ENCODE measurements at places on chromosomes 16 and 17. TPM values are rescaled to one million over a fixed set of nuclear protein-coding genes. Genes with fewer than 3 reads are reported as not detected.

Gene MT1F
- total RNA-seq, result 6.8 TPM

Gene SPATA22
- not detected for total RNA-seq

Gene TEKT5
- 0.31 TPM for total RNA-seq

Gene CFAP97D1
- not detected for total RNA-seq

Gene CCL7
- total RNA-seq, result not detected

Gene MYOCD
- 12.7 TPM for total RNA-seq

DNA sequence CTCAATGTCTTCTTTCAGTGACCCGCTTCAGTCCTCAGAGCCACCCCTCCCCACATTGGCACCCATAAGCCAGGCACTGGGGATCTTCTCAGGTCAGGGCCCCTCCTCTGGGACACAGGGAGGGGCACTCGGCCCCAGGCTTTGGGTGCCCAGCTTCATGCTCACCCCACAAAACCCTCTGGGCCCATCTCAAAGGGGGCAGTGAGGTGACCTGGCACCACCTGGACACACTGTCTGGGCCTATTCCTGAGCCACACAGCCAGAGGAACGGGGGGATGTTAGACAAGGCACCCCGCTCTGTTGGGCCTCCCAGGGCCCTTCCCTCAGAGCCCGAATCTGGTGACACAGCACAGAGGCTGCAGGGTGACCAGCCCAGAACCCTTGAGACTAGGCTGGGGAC lies 36.1 kb downstream of the TNFRSF13B start:
- DNase-seq, result peak; percentile 43

DNA sequence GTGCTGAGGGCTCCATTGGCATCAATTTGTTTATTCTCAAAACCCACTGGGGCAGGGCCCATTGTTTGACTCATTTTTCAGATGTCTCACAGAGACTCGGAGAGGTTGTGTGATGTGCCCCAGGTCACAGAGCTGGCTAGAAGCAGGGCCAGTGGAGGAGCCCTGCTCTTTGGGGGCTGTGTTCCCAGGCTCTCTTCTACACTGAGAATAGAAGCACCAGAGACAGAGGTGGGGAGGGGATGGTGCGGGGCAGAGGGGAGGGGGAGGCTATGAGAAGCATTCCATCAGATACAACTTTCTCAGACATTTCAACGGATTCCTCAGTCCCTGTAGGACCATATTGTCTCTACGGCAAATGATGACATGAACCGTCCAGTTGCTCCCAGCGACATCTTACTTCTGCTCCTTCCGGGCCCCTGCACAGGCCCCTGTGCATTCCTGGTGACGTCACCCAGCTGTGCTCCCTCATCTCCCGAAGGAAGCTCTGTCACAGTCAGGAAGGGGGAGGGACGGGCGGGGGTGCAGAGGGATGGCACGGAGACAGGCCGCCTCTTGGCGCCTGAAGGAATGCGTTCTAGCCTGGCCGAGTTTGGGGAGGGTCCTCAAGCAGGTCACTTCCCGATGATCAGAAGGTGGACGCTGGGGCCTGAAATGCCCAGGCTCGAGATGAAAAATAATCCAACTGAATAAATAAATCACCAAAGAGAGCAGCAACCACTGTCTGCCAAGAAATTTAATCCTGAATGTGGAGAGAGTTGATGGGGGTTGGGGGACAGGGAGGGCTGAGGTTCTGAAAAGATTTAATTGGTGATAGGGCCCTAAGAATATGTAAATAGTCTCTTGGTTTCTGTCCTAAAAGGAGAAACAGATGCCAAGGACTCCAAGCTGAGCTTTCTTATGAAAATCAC lies 114.1 kb downstream of the NOG start:
- DNase-seq, result peak; percentile 71

GRCh38 chr16:2779151-2779920 lies 2.3 kb upstream of the ELOB start:
- peak; percentile 53 for DNase-seq

GRCh38 chr16:2881783-2882649 lies 999 bp upstream of the FLYWCH2 start:
- no peak for DNase-seq

- DNase-seq, result no peak
These were observed 281.7 kb upstream of the TBX2 start for GRCh38 chr17:61117983-61118382.

GRCh38 chr16:1010251-1010650 lies 28.7 kb downstream of the SOX8 start:
- no peak for DNase-seq

Measured in endodermal cell (in vitro differentiated cells).